Upper lobe of left lung (tissue), 6 donors: ENCODE measurements at places on chromosomes 13 and 19.
A peak's percentile ranks its signal among the peaks of the same experiment; 100 is the strongest.

GRCh38 chr19:58108546-58108817 is 10.5 kb upstream of the ZSCAN18 start:
- H3K4me3 ChIP-seq: no peak overlapping the region
- no peaks in the 10 kb centered on the region for H3K27me3 ChIP-seq
- no peaks in the 10 kb centered on the region for H3K36me3 ChIP-seq
- H3K27ac ChIP-seq: no peak overlapping the region
- no peak for DNase-seq

- no peaks in the 10 kb centered on the region for H3K27me3 ChIP-seq
- H3K4me1 ChIP-seq: no peaks in the 10 kb centered on the region
- DNase-seq: no peak
- no peak overlapping the region for H3K27ac ChIP-seq
- H3K4me3 ChIP-seq: no peak overlapping the region
- H3K36me3 ChIP-seq: no peaks in the 10 kb centered on the region
These were observed 169.2 kb upstream of the TSHZ3 start for GRCh38 chr19:31518216-31519020.

DNA sequence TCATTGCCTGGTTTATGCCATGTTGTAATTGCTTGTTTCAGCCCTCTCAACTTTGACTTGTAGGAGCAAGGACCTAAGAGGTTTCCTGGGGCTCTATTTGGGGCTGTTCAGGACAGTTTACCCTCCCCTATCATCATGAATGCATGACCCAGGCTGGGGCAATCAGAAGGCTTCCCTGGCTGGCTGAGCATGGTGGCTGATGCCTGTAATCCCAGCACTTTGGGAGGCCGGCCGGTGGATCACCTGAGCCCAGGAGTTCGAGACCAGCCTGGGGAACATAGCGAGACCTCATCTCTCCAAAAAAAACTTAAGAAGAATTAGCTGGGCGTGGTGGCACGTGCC is 6.1 kb upstream of the LSM4 start:
- H3K36me3 ChIP-seq: no peaks in the 10 kb centered on the region
- H3K4me1 ChIP-seq: peaks cover 11% of the 10 kb centered on the region
- no peak overlapping the region for H3K4me3 ChIP-seq
- DNase-seq: no peak
- H3K27me3 ChIP-seq: no peaks in the 10 kb centered on the region
- peak overlapping the region; percentile 37 for H3K27ac ChIP-seq

- no peak for DNase-seq
- H3K27ac ChIP-seq: no peak overlapping the region
- no peaks in the 10 kb centered on the region for H3K4me1 ChIP-seq
These were observed 204.9 kb downstream of the USP12 start for GRCh38 chr13:26966701-26967080.

DNA sequence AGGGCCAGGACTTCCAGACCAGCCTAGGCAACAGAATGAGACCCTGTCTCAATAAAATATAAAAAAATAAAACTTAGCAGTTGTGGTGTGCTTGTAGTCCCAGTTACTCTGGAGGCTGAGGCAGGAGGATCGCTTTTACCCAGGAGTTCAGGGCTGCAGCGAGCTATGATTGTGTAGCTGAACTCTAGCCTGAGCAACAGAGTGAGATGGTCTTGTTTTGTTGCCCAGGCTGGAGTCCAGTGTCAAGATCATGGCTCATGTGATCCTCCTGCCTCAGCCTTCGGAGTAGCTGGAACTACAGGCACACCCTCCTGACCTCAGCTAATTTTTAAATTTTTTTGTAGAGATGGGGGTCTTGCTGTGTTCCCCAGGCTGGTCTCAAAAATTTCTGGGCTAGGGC is 4.3 kb upstream of the JUNB start:
- H3K27me3 ChIP-seq: no peaks in the 10 kb centered on the region
- peaks cover 76% of the 10 kb centered on the region for H3K4me1 ChIP-seq
- H3K27ac ChIP-seq: peak overlapping the region; percentile 99
- H3K36me3 ChIP-seq: no peaks in the 10 kb centered on the region

GRCh38 chr13:33080972-33081590 is 64.9 kb downstream of the KL start:
- no peaks in the 10 kb centered on the region for H3K36me3 ChIP-seq
- peak overlapping the region; percentile 49 for H3K27ac ChIP-seq
- no peaks in the 10 kb centered on the region for H3K4me1 ChIP-seq
- DNase-seq: no peak

GRCh38 chr19:18951721-18952281 is 10.8 kb upstream of the HOMER3 start:
- H3K36me3 ChIP-seq: no peaks in the 10 kb centered on the region
- no peak for DNase-seq
- H3K4me3 ChIP-seq: no peak overlapping the region
- H3K27me3 ChIP-seq: no peaks in the 10 kb centered on the region

DNA sequence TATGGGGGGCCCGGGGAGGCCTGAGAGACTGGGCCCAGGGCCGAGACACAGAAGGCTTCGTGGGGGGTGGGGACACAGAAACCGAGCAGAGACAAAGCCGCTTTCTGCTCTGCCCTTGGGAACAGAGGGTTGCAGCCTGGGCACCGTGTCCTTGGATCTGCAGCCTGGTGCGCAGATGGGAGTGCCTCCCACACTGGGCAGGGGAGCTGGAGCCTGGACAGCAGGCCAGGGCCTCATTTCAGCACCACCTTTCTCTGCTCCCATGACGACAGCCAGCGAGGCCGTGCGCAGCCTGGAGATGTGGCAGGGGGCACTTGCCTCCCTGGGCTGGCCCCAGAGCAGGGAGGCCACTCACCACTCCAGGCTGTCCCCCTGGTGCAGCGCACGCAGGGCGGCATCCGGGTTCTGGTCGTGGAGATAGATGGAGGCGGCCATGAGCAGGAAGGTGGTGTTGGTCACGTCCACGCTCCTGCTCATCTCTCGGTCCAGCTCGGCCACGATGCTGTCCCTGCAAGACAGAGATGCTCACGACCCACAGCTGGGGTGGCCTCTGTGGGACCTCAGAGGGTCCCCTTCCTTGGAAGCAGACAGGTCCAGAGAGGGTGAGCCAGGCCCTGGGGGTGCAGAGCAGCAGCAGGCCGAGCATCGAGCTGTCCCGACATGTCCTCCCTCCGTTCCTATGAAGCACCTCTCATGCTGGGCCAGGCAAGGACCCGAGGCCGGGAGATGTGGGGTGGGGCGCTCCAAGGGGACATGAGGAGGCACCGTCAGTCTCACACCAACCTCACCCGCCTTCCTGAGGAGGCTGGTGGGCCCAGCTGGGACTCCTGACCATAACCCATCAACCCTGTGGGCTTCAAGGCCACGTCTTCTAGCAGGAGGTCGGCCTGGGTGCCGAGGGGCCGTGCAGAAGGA is 10.9 kb upstream of the CERS1 start:
- H3K27ac ChIP-seq: no peak overlapping the region
- no peak overlapping the region for H3K4me3 ChIP-seq
- H3K27me3 ChIP-seq: no peaks in the 10 kb centered on the region
- H3K4me1 ChIP-seq: no peaks in the 10 kb centered on the region

DNA sequence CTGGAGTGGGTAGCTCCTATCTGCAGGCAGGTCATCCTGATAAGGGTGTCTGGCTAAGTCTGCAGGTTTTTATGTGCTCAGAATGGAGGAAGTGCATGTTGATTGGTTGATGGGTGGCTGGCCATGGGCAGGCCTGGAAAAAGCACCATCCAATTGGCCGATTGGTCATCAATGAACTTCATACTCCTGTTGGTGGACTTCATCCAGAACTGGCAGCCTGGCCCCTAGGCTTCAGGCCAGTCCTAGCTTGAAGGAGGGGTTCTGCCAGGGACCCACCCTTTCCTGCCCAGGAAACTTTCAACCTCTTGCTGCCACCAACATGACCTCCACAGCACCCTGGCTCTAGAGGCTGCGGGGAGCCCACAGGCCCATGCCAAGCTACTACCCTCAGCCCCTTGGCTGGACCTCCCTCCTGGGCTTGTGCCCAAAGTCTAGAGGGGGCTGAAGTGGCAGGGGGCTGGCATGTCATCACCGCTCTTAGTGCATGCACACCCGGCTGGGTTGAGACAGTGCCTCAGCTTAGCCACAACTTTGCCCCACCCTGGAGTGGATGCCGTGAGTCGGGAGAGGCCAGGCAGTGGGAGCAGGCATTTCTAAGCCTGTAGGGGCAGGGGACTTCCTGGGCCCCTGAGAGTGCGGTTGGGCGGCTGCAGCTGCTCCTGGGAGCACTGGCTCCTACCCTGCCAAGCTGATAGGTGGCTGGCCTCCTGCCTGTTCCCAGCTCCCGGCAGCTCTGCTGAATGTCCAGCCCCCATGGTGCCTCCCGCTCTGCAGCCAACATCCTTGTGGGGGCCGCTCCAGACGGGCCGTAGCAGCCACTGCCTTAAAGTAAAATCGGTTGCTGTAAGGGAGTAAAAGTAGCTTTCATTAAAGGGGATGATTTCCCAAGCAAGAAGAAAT is 13.2 kb downstream of the DNAJC15 start:
- no peak overlapping the region for H3K27ac ChIP-seq
- H3K4me3 ChIP-seq: no peak overlapping the region
- H3K4me1 ChIP-seq: peaks cover 20% of the 10 kb centered on the region
- H3K36me3 ChIP-seq: no peaks in the 10 kb centered on the region
- no peaks in the 10 kb centered on the region for H3K27me3 ChIP-seq

DNA sequence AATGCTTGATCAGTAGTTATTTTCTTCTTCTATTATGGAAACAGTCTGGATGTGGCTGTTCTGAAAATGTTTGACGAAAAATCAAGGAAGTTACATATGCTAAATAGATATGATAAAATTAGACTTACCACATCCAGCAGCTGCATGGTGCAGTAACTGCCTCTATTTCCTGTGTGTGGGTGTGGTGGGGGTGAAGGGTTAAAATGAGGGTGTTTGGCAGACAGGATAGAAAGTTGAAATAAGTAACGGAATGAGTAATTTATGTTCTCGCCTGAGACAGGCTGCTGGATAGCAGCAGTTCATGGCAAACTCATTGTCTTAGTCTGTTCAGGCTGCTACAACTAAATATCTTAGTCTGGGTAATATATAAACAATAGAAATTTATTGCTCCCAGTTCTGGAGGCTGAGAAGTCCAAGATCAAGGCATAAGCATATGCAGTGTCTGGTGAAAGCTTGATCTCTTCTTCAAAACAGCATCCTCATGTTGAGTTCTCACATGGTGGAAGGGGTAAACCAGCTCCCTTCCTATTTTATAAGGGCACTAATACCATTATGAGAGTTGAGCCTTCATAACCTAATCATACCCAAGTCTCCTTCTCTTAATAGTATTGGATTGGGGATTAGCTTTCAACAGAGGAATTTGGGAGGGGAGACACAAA is 1248.9 kb downstream of the SLITRK5 start:
- H3K4me1 ChIP-seq: no peaks in the 10 kb centered on the region
- no peak for DNase-seq
- no peak overlapping the region for H3K4me3 ChIP-seq
- no peaks in the 10 kb centered on the region for H3K27me3 ChIP-seq

GRCh38 chr13:35930665-35931631 is 200.2 kb downstream of the DCLK1 start:
- H3K27me3 ChIP-seq: no peaks in the 10 kb centered on the region
- no peaks in the 10 kb centered on the region for H3K36me3 ChIP-seq
- H3K4me1 ChIP-seq: no peaks in the 10 kb centered on the region
- DNase-seq: no peak
- H3K27ac ChIP-seq: no peak overlapping the region

- no peak overlapping the region for H3K4me3 ChIP-seq
- H3K4me1 ChIP-seq: peaks cover 28% of the 10 kb centered on the region
- no peaks in the 10 kb centered on the region for H3K27me3 ChIP-seq
These were observed 74.2 kb downstream of the RASA3 start for GRCh38 chr13:114058051-114058867.

- H3K36me3 ChIP-seq: no peaks in the 10 kb centered on the region
- H3K4me1 ChIP-seq: no peaks in the 10 kb centered on the region
- H3K27ac ChIP-seq: no peak overlapping the region
These were observed 1008.3 kb downstream of the EFNB2 start for GRCh38 chr13:105527127-105527526.

DNA sequence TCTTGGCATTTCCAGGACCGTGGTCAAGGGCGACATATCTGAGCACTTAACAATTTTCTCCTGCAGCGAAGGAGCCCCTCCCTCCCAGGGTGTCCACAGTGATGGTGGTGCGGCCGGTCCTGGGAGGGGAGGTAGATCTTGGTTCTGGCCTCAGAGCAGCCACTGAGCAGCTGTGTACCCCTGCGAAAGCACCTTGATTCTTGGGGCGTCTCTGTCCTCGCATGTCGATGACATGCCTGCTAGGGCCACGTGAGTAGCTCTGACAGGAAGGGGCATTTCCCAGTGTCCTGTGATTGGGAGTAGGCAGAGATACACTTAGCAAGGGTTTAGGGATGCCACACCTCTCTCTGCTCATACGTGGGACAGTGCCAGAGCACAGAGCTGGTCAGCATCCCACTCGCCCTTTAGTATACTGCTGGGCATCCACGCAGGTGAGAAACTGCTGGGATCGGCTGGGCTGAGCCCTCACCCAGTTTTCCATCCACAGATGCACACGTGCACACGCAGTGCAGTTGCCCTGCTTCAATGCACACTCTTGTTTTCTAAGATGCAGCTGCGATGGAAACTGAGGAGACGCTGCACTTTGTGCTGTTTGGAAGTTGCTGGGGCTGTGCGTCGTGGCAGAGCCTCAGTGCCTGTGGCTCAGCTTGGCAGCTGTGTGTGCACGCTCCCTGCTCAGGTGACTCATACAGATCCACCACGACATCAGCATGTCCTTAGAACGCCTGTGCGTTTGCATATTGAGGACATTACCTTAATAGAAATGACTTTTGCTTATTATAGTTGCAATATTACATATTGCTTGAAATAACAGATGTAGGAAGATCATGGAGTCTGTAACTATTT is 66.8 kb downstream of the TEX29 start:
- no peaks in the 10 kb centered on the region for H3K4me1 ChIP-seq
- no peaks in the 10 kb centered on the region for H3K27me3 ChIP-seq
- DNase-seq: no peak
- H3K27ac ChIP-seq: no peak overlapping the region

DNA sequence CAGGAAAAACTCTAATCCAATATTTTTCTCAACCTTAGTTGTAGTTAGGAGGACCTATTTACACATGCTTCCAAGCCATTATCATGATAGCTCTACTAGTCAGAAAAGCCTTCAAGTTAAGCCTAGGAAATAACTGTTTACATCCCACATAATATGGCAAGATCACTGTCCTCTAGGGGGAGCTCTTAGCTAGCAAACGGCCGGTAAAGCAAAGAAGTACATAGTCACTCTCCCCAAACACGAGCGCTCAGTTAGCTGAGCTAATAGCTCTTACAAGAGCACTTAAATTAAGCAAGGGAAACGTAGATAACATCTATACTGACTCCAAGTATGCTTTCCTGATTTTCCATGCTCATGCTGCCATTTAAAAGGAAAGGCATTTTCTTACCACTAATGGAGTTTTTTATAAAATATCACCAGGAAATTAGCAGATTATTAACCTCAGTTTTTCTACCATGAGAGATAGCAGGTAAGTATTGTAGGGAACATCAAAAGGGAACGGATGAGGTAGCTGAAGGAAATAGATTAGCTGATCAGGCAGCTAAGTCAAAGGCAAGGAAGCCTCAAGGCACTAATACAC is 100.6 kb upstream of the PABPC3 start:
- H3K36me3 ChIP-seq: no peaks in the 10 kb centered on the region
- H3K4me1 ChIP-seq: no peaks in the 10 kb centered on the region
- H3K27me3 ChIP-seq: no peaks in the 10 kb centered on the region
- no peak overlapping the region for H3K4me3 ChIP-seq

DNA sequence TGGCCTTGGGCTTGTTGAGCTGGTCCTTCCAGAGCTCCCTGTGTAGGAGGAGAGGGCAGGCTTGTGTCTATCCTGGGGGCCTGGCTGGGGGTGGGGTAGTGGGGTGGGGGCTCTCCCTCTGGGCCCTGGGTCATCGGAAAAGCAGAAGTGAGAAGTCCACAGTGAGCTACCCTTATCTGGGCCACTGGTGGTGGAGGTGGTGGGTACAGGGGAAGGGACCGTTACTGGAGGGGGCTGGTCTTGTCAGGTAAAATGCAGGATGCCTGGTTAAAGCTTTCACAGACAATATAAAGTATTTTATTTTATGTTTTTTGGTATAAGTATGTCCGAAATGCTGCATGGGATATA is 342 bp upstream of the SIGLEC10 start:
- no peak overlapping the region for H3K4me3 ChIP-seq
- no peaks in the 10 kb centered on the region for H3K27me3 ChIP-seq
